ENCODE measurements at places on chromosomes 1 and 21. TPM values are rescaled to one million over a fixed set of nuclear protein-coding genes. Genes with fewer than 3 reads are reported as not detected.

The FMO4 gene
- 2.6 TPM for total RNA-seq

The CFH gene
- total RNA-seq = 23.5 TPM

The KCNT2 gene
- total RNA-seq = 0.78 TPM

The LRRC39 gene
- 0.37 TPM for total RNA-seq

The RORC gene
- not detected for total RNA-seq

The PLA2G5 gene
- 4.5 TPM for total RNA-seq

The TRIM67 gene
- under 0.01 TPM for total RNA-seq

The DPH2 gene
- total RNA-seq = 20.7 TPM

The FCRL6 gene
- total RNA-seq = not detected

The PALMD gene
- 0.37 TPM for total RNA-seq

The NR0B2 gene
- total RNA-seq = not detected

The BTBD8 gene
- 3.5 TPM for total RNA-seq

The KRTAP19-3 gene
- total RNA-seq = not detected

The FAF1 gene
- total RNA-seq = 63.5 TPM

The OR2M3 gene
- total RNA-seq = not detected

The TTC22 gene
- total RNA-seq = not detected

The ANKRD34A gene
- total RNA-seq = 2.0 TPM

The KHDRBS1 gene
- total RNA-seq = 52.2 TPM

The BNIPL gene
- 0.37 TPM for total RNA-seq

The MROH7 gene
- total RNA-seq = 0.37 TPM

The CLDN17 gene
- total RNA-seq = not detected

The CA6 gene
- total RNA-seq = not detected
